ENCODE measurements at places on chromosomes 16 and 17.

DNA sequence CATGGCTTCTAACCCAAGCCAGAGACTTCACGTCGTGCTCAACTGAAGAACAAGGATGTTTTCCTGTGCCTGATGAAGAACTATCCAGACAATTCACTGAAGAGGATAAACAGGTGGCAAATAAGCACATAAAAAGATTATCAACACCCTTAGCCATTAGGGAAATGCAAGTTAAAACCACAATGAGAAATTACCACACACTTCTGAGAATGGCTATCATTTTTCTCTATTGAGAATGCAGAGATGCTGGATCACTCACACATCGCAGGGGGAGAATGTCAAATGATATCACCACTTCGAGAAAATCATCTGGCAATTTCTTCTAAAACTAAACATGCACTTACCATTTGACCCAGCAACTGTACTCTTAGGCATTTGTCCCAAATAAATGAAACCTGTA is 162.8 kb downstream of the IRX3 start:
- DNase-seq = no peak

GRCh38 chr16:72800524-72801161 is 247.3 kb downstream of the ZFHX3 start:
- no peak for DNase-seq

- no peak for DNase-seq
Observed at GRCh38 chr16:84082835-84083569, 33.7 kb downstream of the MBTPS1 start.

- no peak for DNase-seq
Observed at GRCh38 chr16:53291757-53292392, 142.4 kb upstream of the RBL2 start.

- no peak for DNase-seq
Observed at GRCh38 chr17:35991075-35991474, 4.5 kb upstream of the CCL14 start.

- DNase-seq = no peak
Observed at GRCh38 chr17:27244491-27245223, 49.3 kb upstream of the WSB1 start.

GRCh38 chr16:68130520-68130919 is 45.4 kb downstream of the NFATC3 start:
- DNase-seq = no peak

- DNase-seq = no peak
Observed at GRCh38 chr16:65414284-65414984, 292.6 kb upstream of the CDH11 start.

DNA sequence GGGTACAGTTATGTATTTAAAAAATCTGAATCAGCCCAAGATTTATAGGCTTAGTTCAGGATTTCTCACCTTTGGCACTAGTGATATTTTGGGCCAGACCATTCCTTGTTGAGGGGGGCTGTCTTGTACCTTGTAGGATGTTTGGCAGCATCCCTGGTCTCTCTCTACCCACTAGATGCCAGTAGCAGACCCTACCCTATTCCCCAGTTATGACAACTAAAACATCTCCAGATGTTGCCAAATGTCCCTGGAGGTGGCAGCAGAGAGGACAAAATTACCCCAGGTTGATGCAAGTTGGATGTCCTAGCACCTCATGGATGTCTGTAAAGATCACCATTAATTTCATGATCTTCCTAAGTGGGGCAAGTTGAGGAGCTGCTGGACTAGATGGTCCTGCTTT is 45.8 kb downstream of the SYT17 start:
- DNase-seq = no peak

- no peak for DNase-seq
Observed at GRCh38 chr16:12417030-12417814, 386.5 kb downstream of the CPPED1 start.
